Caudate nucleus (tissue), 63 donors: ENCODE measurements at places on chromosomes 2 and 18.

DNA sequence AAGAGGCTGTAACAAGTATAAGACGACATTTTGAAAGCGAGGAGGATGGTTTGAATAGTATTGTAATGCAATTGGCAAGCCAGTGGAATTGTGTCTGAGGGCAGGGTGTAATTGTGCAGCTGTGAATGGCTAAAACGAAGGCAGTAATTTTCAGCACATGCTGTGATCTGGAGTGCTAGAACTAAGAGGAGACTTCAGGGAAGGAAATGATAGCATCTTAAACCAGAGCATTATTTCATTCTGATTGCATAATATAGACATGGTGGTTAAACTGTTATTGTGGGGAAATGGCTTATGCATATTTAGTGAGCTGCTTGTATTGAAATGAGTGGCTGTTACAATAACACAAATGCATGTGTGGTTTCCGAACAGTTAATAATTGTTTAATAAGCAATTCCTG, 36.3 kb downstream of the THSD7B start:
- no peak for DNase-seq

GRCh38 chr2:161975813-161976160, 98.2 kb downstream of the DPP4 start:
- no peak for DNase-seq

DNA sequence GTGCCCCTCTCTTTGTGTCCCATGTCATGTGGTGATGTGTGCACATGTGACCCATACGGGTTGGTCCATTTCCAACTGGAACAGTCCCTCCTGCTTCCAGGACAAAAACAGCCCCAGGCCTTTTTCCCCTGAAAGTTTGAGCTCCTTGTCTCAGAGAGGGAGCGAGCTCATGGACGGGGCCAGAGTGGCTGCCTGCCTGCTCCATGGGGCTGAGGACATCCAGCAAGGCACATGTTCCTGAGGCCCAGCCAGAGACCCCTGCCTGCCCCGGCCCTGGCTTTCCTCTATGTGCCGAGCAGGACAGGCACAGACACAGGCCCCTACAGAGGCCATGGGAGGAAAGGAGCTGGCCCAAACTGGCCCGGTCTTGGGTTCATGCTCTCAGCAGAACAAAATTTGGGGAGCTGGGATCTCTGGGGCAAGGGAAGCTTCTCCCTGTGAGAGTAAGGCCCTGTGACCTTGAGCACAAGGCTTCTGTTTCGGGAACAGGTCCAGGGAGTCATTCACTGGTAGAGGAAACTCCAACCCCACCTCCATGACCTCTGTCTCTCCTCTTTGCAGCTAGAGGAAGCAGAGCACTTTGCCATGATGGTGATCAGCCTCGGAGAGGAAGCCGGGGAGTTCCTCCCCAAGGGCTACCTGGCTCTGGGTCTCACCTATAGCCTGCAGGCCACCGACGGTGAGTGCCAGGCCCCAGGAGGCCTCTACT, 105.8 kb upstream of the MCFD2 start:
- no peak for DNase-seq

DNA sequence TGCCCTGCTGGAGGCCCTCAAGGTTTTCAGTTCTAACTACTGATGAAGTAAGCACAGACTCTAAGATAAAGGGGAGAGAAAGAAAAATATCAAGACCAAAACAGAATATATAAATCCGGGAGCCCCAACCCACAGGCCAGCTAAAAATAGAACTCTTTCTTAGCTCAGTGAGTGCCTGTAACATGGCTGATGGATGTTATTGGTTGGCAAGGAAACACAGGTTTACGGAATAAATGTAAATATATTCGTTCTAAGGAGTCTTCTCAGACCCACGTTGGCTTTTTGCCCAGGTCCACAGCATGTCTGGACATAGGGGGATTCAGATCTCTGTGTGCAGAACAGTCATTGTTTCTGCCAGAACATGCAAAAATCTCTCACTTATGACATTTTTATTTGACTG, 139.0 kb upstream of the SERPINE2 start:
- no peak for DNase-seq

GRCh38 chr2:26000561-26001082, 18.3 kb upstream of the KIF3C start:
- no peak for DNase-seq

GRCh38 chr2:236675051-236675450, 105.4 kb downstream of the ACKR3 start:
- DNase-seq: no peak

DNA sequence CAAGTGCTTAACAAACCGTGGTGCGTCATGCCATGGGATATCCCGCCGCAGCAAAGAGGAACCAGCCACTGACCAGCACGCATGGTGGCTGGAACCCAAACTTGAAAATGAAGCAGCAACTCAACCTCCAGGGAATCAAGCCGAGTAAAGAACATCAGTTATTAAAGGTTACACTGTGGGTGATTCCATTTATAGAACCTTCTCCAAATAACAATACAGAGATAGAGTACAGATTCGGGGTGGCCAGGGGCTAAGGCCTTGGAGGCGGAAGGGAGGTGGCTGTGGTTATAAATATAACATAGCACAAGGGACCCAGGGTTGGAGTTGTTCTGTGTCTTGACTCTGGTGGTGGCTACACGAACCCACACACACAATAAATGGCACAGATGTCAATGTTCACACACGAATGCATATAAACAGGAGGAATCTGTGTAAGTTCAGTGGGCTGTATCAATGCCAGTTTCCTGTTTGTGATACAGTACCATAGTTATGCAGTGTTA, 123.1 kb downstream of the EIPR1 start:
- DNase-seq: no peak

- DNase-seq: no peak
Observed at GRCh38 chr18:59779979-59780378, 82.8 kb upstream of the CCBE1 start.

- DNase-seq: no peak
Observed at GRCh38 chr2:4895371-4895770, 796.8 kb upstream of the SOX11 start.

DNA sequence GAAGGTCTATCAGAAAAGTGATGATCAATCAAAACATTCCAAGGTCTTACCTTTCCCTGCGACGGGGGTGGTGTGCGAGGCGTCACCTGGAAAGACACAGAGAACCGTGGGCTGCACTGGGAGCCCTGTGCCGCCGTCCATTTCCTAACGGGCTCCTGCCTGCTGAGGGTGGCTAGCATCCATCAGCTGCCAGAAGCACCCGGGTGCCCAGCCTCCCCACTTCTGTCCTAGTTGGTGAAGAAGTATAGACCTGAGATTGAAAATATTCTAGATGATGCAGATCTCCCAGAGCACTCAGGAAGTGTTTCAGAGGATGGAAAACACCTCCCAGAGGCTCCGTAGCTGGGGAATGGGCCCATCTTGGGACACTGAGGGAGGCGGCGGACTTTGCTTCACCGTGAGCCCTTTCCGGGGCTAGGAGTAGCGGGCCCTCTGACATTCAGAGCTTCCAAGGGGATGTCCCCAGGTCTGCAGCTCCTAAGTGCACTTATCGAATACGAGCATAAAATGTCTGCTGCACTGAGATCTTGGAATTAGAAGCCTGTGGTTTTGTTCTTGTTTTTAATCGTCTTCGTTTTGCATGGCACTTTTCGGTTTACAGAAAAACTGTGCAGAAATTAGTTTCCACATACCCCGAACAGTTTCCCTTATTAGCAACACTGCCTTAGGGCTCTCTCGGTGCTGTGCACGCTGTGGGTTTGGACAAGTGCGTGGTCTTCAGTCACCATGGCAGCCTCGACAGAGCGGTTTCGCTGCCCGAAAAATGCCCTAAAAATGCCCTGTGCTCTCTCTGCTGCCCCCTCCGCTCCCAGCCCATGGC, 143.5 kb downstream of the MBP start:
- no peak for DNase-seq

DNA sequence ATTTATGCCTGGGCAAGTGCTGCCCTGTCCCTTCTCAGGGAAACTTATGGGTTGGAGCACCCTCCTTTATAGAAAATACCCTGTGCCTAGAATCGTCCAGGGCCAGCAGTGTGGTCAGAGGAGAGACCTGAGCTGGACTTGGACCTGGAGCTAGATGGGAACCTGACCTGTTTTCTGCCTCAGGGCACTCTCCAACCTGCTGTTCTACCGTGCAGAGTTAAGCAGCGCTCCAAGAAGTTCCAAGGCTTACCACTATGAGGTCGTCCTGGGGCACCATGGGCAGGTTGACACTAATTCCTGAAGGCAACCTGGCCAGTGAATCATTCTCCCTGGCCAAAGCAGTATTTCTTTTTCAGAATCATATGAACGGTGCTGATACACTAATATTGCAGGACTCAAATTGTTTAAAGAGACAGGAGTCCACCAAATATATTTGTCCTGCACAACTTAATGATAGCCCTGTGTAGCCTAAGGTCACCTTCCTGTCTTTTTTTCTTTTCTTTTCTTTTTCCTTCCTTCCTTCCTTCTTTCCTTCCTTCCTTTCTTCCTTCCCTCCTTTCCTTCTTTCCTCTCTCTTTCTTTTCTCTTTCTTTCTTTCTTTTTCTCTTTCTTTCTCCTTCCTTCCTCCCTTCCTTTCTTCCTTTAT, 455.4 kb upstream of the HNMT start:
- DNase-seq: no peak

DNA sequence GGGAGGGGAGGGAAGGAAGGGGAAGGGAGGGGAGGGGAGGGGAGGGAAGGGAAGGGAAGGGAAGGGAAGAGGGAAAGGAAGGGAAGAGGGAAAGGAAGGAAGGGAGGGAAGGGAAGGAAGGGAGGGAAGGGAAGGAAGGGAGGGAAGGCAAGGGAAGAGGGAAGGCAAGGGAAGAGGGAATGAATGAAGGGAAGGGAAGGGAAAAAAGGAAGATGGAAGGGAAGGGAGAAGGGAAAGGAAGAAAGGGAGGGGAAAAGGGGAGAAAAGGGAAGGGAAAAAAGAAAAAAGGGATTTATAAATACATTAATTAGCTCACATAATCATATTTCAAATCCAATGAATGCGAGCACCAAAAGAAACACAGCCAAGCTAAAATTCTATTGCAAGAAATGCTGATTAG, 202.9 kb upstream of the LRRTM4 start:
- no peak for DNase-seq

- DNase-seq: no peak
Observed at GRCh38 chr2:62923242-62923641, 127.4 kb upstream of the OTX1 start.

GRCh38 chr2:6947929-6948676, 30.9 kb downstream of the RNF144A start:
- DNase-seq: no peak

DNA sequence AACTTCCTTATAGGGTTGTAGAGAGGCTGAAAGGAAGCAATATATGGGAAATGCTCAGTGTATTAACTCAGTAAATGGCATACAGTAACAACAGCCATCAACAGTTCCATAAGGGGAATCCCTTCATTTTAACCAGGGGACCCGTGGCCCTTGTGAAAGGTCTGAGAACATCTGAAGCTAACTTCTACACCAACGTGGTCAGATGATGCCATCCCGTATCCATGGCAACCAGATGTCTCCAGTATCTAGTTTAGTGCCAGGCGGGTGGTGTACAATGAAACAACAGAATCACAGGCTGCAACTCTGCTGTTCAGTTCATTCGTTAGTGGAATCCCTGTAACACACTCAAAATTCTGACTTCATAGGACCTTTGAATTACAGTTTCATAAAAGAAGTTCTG, 162.3 kb downstream of the TGIF1 start:
- DNase-seq: peak; percentile 36

DNA sequence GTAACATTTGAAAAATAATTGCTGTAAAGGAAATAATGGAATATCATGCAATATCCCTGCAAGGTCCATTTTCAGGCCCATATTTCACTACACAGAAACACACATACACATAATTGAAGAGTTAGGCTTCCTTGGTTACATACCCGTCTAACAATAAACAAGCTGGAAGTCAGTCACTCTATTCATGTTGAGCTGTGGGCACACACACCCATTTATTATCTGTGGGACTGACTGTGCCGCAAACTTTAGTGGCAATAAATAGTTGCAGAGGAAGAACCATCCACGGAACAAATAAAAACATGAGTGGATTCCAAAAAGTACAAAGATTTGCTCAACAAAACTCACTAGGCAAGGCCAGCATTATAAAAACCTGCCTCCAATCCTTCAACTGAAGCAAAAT, 24.8 kb downstream of the PID1 start:
- no peak for DNase-seq

DNA sequence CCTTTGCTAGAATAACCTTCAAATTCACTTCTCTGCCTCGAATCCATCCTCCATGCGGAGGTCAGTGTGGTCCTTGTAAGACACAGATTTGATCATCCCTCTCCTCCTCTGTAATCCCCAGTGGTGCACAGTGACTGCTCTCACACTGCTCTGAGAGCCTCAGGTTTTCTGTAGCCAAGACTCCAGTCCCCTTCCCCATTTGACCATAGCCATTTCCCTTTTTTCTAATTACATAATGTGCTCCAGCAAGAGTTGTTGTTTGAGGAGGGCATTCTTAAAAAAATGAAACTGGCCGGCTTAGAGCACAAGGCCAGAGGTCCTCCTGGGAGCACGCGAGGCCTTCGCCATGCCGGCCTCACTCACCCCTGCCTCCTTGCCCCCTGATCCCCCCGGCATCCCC, 34.7 kb upstream of the LPIN1 start:
- DNase-seq: no peak

DNA sequence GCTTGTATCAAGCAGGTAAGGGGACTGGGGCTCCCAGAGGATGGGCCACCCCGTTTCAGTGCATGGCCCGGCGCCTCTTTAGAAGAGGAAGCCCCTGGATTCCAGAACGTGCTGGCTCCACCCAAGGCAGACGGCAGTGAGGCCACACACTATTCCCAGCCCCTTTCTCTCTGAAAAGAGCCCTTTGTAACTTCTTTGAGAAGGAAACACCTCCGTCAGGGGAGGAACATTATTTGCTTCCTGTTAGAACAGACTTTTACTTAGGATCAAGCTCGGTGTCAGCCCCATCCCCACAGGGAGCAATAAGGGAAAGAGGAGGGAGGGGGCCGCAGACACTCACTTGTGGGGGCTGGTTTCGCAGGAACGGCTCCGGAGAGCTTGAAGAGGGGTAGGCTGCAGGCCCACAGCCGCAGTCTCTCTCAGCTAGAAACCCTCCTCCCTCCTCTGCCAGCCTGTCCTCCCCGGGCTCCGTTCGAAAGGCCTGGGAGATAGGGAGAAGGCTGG, 49.6 kb upstream of the RMDN2 start:
- no peak for DNase-seq

GRCh38 chr2:213766465-213766901, 482.2 kb downstream of the SPAG16 start:
- no peak for DNase-seq

DNA sequence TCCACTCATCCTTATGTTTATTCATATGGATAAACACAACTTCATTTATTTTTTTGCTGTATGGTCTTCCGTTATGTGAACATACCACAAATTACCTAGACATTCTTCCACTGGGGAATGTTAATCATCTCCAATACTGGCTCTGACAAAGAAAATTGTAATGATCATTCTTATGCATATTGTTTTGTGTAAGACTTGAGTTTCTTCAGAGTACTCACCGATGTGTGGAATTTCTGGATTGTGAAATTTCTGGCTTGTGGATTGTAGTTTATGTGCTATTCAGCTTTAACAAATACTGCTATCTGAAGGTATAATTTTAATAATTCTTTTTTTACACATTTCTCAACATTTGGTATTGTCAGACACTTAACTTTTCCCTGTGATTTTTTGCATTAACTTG, 212.2 kb upstream of the THUMPD2 start:
- no peak for DNase-seq

- DNase-seq: no peak
Observed at GRCh38 chr2:191150230-191150599, 579 bp downstream of the STAT4 start.

- no peak for DNase-seq
Observed at GRCh38 chr2:196276421-196276820, 105.0 kb upstream of the STK17B start.

GRCh38 chr2:149597668-149598326, 10.2 kb upstream of the MMADHC start:
- DNase-seq: peak; percentile 20
